ENCODE measurements at places on chromosomes 7 and 10.

DNA sequence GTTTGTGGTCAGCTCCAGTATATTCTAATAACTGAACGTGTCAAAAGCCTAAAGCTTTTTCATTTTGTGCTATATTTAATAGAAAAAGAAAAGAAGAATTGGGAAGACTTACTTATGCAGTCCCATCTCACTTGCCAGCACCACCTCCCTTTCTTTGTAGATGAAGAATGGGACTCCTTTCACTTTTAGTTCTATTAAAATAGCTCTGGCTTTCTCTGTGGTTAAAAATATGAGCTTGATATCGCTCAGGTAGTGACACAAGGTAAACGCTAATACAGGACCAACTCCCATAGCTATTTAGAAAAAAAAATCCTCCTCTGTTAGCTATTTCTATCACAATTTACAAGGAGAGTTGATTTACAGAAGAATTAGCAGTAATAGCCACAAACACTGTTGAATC lies 176.8 kb downstream of the PDE1C start:
- no peak for DNase-seq

GRCh38 chr10:120931423-120931822 lies 80.3 kb downstream of the WDR11 start:
- DNase-seq: no peak

DNA sequence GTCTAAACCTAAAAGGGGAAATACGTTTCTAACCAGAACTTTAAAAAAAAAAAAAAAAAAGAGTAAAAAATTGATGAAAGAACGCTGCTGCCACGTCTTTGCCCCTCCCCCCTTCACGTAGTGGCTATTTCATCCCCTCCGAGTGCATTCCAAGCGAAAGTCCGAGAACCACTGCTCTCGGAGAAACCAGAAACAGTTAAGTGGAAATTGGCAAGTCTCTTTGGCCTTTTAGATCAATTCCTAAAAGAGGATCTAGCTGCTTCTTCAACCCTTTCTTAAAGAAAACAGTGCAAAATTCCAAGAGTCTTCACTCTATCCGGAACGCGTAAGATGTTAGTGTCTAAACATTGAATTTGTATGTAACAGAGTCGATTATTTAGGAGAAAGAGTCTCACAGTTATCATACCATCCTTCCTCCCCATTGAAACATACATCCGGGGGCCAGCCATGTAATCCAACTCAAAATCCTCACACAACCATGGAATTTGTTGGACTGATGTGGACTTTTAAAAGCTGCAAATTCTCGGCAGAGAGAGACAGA lies 1.1 kb downstream of the P4HA1 start:
- DNase-seq: peak; percentile 64

- no peak for DNase-seq
These were observed 71.0 kb downstream of the DLG5 start for GRCh38 chr10:77855404-77856155.

GRCh38 chr10:96685306-96685705 lies 35.0 kb downstream of the PIK3AP1 start:
- DNase-seq: no peak

DNA sequence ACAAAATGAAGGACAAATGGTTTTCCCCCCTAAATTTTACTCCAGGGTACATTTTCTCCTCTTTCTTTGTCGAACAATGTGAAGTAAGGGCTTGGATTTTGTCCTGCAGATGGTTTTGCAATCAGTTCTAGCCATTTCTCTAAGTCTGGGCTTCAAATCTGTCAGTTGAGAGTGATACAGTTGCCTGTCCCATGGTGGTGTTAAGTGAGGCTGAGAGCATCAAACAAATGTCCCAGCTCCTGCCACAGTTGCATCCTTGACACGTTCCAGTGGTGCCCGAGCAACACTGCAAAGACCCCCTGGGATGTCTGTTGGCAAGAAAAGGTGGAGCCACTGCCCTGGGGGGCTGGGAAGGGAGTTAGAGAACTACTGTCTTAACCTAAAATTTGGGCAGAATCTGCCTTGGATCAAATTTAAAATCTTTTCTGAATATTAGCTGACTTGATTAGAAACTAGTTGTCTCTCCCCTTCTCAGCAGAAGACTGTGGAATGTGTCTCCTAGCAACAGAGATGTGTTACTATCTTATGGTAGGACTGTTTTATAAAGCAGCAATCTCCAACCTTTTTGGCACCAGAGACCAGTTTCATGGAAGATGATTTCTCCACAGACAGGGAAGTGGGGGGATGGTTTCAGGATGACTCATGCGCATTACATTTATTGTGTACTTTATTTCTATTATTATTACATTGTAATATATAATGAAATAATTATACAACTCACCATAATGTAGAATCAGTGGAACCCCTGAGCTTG lies 102.0 kb upstream of the STEAP1B start:
- no peak for DNase-seq

DNA sequence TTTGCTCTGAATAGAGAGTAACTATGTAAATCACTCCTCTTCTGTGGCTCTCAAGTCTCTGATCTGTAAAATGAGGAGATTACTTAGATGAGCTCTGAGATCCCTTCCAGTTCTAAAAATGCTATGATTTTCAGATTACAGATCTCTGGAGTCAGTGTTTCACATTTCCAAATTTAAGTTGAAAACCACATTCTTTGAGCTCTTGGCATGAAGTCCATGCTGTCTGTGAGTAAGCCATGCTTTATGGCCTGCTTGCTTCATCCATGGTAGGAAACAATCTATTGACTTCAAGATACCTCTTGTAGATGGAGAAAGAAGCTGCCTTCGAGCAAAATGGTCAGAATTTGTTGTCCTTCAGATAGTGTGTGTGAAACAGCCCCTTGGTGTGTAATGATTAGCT lies 64.9 kb downstream of the CELF2 start:
- DNase-seq: no peak

GRCh38 chr7:112930787-112931186 lies 140.6 kb upstream of the TMEM168 start:
- DNase-seq: no peak

DNA sequence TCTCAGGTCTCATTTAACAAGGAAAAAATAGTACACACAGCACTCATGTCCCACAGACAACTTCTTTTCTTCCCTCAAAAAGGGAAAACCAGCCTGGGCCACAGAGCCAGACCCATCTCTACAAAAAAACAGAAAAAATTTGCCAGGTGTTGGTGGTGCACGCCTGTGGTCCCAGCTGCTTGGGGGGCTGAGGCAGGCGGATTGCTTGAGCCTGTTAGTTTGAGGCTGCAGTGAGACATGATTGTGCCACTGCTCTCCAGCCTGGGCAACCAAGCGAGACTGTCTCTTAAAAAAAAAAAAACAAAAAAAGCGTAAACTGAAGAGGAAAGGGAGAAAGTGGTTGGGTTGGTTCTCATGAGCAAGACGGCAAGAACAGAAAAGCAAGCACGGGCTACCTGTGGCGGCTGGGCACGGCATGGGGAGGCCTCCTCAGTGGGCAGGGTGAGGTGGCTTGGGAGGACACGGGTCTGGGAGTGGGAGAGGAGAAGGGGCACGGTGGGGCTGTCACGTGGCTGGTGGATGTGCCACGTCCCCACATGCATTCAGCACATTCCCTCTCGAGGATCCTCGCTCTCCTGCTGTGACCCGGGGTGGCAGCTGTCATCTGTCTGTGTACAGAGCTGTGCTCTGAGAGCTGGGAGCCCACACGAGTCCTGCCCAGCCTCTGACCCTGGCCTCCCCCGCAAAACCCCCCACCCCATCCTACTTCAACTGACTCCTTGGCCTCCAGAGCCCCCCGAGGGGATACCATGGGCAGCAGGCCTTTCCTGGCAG lies 219.7 kb downstream of the MLLT10 start:
- DNase-seq: no peak

DNA sequence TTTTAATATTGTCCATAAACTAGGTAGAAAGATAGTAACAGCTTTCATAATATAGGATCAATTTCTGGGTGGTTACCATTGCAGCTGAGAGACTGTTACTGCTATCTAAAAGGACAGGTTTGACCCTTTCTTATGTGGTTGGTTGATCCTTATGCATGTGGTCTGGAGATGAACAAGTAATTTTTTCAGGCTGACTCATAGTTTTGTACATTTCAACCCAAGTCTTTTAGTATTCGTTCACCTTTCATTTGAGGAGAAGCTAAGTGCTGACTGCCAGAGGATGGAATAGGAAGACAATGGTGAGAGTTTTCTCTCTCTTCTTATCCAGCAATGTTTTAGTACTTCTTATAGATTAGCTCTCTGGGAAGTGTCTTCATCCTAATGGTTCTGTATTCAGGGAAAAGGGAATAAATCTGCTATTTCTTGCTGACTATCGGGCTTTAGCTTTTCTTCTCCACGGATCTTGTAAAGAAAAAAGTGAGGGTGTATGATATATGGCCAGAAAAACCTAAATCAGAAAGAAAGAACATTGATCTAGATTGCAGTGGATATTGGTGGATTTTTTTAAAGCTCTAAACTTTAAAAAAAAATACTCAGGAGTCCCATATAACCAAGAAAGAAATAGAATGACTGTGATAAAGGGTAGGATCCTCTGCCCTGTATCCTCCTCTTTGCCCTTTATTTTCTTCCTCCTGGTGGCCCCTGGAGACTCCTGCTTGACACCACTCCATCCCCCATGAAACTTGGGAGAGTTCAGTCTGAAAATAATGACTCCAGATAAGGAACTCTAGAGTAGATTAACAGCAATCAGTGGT lies 88.0 kb downstream of the CPED1 start:
- DNase-seq: no peak

DNA sequence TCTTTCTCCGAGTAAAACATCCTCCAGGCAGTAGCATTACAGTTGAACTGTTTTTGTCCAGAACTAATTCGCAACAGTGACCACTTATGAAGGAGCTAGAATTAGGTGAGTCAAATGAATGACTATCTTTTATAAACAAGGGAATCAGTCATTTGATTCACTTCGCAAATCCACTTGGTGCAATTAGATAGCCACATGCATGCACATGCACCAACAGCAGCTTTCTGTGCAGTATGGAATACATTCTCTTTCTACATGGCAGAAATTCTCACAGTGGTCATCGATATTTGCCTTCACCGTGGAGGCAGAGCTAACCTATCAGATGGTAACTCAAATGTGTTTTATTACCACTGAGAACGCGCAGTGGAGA lies 118.8 kb downstream of the CDK6 start:
- DNase-seq: no peak

DNA sequence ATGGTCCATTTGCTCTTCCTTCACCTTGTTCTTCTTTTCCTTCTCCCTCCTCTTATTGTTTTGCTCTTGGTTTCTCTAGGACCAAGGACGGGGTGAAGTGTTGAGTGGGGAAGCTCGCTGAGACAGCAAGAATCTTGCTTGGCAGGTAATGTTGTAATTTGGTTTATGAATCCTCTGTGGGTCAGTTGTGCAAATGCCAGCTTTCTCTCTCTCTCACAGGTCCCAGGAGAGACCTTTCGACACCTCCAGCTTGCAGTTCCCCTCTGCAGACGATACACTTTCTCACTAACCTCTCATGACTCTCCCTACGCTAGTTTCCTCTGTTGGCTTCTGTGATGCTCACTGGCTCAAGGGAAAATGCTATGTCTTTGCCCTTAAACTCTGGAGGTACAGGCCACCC lies 77.0 kb downstream of the FRMD4A start:
- no peak for DNase-seq

DNA sequence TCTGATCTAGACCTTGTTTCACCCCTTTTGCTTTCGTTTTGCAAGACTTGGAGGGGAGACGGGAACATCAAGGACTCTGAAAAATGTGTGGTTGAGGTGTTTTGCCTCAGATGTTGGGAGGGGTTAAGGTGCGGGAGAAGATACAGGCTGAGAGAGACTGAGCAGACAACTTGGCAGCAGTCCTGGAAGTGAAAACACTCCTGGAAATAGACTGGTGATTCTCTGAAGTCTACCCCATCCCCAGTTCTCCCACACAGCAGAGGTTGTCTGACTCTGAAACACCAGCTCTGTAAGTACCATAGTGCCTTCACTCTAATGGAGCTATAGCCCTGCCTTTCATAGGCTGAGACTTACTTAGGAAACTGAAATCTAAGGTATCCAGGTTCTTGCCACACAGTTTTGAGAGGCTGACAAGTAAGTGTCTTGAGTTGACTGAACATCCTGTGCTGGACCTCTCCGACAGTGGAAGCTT lies 152.5 kb downstream of the PPP1R9A start:
- no peak for DNase-seq

GRCh38 chr7:6379886-6380285 lies 67.9 kb downstream of the DAGLB start:
- DNase-seq: no peak

DNA sequence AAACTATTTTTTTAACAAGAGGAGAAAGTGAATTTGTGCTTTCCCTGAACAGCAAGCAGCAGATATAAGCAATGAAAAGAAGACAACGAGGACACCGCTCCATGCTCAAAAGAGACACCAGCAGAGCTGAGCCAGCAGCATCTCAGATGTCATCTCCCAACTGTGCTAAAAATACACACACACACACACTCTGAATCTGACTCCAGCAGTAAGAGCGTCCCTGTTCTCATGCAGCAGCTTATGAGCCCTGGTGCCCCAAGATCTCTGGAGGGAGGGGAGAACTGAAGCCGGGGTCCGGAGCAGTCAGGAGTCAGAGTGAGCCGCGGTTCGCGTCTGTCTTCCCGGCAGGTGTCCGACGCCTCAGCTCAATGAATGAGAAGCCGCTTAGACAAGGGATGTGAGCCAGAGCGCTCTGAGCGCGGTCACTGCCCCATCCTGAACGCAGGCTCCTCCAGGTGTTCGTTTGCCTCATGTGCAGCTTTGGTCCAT lies 49.2 kb downstream of the SVIL start:
- peak; percentile 42 for DNase-seq

GRCh38 chr7:145398758-145399157 lies 562.9 kb upstream of the TPK1 start:
- no peak for DNase-seq

DNA sequence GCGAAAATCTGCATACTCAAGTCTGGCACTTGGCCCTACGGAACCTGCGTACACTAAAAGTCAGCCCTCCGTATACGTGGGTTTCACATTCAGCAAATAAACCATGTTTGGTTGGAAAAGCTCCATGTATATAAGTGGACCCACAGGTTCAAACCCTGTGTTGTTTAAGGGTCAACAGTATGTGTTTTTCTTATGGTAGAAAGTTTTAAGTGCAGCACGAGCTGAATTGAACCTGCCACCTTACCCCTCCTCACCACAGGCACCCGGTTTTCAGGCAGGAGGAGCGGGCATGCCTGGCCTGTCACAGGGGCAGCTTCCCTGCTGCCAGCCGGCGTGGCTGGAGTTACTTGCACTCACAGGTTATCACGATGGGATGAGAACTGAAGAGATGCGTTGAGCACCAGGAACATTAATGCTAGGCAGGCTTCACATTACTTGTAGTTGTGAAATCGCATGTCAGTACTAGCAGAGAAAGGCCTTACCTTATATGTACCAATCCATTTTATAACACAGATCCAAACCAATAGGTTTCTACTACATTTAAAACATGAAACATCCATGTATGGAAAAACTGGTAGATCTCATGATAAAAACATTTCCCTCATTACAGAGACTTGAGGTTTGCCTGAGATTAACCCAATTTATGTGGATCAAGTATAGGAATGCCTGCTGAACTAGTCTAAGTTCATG lies 12.9 kb downstream of the INSIG1 start:
- no peak for DNase-seq

Data from right cardiac atrium (tissue), 5 donors.